Cardiac muscle cell (in vitro differentiated cells and primary cell): ENCODE measurements at places on chromosomes 1 and 21.

- DNase-seq, result no peak
Measured at GRCh38 chr1:210743038-210743437, 390.9 kb downstream of the KCNH1 start.

DNA sequence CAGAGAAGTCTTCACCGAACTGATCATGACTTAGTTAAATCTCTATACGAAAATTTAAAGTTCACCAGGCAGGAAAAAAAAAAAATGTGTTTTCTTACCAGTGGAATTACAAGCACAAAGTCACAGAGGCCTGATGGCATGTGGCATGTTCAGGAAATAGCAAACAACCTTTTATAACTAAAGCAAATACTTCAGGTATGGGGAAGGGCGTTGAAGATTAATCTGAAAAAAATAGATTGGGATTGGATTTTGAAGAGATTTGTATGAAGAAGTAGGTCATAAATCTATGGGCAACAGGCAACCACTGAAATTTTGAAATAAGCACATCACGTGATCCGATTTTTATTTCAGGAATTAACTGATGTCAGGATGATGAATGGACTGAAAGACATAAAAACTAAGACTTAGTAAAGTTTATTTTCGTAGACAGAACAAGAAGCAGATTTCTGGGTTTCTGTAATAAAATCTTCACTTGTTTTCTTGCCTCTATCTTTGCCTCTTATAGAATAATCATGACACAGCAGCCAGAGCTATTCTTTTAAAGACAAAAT is 295.9 kb upstream of the ADGRL4 start:
- DNase-seq, result no peak

DNA sequence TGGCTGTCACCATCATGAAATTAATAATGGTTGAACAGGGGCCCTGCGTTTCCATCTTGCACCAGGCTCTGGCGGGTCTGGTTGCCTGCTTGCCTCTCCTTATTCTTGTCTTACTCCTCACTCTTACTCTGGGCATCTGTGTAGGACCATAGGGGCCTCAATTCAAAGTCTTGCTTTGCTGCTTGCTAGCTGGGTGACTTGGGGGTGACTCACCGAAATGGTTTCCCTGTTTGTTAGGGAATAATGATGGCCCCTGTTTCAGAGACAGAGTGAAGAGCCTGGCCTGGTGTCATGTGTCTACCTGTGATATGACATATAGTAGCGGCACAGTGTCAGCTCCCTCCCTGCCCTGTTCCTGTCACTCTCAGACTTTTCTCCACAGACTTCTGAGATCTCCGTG is 24.6 kb downstream of the KCNC4 start:
- no peak for DNase-seq

DNA sequence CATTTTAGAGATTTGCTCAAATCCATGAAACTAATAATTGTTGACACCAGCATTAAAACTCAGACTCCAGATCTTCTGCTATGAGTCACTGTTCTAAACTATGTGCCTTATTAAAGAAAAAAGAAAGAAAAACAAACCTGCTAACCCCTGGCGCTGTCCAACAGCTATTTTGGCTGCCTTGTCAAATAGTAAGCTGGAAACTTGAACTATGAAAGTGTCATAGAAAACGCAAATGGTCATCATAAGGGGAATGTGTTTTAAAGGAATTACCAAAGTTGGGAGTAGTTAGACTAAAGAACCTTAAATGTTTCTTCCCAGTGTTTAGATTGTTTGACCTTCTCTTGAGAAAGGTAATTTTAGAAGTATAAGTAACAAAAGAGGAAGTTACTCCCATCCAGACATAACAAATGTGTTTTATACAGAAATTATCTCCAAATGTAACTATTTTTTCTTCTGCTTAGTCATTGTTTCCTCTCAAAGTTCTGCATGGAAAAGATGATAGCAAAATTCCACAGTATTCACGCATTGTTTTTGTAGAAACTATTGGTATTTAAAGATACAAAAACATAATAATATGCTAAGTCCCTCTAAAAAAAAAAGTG is 272.4 kb downstream of the TPR start:
- peak; percentile 91 for DNase-seq

- no peak for DNase-seq
Measured at GRCh38 chr1:85495556-85495955, 30.6 kb upstream of the DDAH1 start.

DNA sequence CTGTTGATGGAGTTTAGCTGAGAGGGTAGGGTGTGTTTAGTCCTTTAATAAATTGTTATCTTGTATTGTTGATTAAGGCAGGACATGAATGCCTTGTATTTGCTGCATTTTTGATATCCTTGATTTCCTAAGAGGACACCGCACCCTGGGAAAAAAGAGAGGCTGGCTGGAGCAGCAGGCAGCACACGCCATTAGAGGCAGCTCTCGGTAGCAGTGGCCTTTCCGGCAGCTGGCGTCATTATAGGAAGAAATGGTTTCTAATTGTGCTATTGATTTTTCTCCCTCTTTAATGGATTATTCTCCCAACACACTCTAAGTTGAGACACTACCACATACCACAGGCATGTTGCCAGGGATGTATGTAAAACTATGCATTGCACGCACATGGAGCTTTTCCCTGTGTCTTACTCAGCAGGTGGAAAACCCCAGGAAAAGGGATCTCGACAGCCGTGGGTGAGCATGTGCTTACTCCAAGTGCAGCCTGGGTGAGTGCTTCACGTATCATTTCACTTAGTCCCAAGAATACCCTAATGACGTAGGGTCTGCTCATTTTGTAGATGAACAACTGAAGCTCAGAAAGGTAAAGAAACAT is 440.4 kb upstream of the RUNX1 start:
- no peak for DNase-seq

DNA sequence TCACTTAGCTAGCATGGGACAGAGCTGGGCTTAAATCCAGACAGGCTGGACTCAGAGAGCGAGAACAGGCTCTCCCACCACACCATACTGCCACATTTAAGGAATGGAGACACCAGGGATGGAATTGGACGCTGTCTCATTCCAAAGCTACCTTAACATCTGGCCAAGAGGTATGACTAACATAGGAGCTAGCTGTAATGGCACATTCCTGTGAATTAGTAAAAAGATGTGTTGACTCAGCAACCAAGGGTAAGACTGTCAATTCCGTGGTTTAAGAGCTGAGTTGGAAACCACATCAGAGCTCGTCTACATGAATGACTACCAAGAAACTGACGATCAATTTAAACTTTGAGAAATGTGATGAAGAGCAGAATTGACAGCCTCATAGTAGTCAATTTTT is 8.3 kb upstream of the TNFRSF9 start:
- DNase-seq, result peak; percentile 58

- DNase-seq, result no peak
Measured at GRCh38 chr1:159827549-159827948, 876 bp downstream of the SLAMF8 start.

- no peak for DNase-seq
Measured at GRCh38 chr1:171988243-171988885, 147.1 kb downstream of the DNM3 start.

GRCh38 chr21:45824546-45825215 is 156.9 kb upstream of the COL6A1 start:
- DNase-seq, result no peak

GRCh38 chr1:163337631-163338030 is 15.9 kb downstream of the NUF2 start:
- no peak for DNase-seq

GRCh38 chr1:185514311-185514710 is 197.3 kb upstream of the IVNS1ABP start:
- DNase-seq, result no peak

- no peak for DNase-seq
Measured at GRCh38 chr1:30545365-30545764, 178.0 kb downstream of the MATN1 start.

DNA sequence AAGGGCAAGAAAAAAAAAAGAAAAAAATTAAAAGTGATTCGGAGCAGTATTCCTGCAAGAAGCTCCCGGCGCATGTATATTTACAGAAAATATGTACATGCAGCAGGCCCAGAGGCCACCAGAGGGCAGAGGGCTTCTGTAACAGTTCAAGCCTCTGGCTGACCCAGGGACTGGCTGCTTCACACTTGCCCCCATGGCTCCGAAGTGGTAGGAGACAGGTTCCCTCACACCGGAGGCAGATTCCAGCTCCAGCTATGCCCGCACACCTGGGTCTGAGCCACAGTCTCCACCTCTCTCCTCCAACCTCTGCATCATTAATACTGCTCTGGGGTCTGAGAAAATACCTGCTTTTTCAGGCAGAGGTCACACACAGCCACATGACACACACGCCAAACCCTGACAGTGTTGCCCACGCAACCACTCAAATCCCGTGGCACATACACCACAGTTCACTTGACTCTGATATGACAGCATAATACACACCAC is 2.2 kb upstream of the ARHGAP30 start:
- peak; percentile 65 for DNase-seq

DNA sequence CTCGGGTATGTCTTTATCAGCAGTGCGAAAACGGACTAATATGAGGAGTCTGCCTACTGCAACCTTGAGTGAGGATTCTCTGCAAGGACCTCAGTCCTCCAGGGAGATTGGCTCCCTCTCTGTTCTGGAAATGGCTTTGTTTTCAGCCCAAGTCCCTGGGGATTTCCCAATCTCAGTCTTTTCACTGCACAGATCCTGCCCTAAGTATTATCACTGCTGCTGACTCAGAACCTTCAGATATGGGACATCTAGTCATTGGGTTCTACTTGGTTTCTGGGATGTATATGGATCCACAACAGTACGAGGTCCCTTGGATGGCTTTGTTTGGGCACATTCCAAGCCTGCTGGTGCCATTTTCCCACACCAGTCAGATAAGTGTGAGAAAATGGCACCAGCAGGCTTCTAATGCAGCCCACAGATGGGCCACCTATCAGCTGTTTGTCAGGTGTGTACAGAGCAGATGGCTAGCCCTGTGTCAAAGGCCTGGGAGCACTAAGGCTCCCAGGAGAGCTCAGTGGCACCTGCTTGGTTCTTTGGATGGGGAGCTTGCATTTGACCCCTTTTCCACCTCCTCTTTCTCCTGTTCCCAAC is 27.4 kb downstream of the ELF3 start:
- no peak for DNase-seq

GRCh38 chr1:190807629-190808028 is 330.0 kb upstream of the BRINP3 start:
- DNase-seq, result no peak

DNA sequence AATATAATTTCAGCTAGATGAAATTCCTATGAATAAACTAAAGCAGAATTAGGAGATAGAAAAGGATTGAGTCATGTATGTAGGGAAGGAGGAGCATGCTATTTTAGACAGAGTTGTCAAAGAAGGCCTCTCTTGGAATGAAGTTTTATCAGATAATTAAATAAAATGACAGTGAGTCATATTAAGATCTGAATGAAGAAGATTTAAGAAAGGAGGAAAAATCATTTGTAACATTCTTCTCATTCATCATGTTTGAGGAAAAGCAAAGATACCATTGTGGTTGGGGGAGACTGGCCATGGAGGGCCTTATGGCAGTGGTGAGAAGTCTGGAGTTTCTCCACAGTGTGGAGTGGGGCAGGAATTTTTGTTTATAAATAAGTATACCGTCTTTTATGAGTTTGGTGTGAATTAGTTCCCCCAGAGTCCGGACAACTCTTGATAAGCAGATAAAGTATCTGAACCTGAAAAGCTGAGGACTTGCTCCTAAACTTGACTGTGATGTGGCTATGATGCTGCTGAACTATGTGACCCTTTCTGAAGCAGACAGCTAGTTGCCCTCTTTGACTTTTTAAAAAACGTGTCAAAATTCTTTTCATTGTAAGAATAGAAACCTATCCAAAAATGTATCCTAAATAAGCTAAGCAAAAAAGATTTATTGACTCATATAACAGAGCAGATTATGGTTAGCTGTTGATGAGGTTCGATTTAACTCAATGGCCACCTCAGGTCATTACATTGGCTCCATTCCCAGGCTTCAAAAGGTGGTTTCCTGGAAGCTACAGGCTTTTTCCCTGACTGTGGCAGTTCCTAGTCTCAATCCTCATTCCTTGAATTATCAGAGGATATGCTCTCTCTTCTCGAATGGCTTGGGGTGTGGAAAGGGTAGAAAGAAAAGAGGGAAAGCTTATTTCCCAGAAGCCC is 90.8 kb downstream of the LHX9 start:
- DNase-seq, result peak; percentile 15

DNA sequence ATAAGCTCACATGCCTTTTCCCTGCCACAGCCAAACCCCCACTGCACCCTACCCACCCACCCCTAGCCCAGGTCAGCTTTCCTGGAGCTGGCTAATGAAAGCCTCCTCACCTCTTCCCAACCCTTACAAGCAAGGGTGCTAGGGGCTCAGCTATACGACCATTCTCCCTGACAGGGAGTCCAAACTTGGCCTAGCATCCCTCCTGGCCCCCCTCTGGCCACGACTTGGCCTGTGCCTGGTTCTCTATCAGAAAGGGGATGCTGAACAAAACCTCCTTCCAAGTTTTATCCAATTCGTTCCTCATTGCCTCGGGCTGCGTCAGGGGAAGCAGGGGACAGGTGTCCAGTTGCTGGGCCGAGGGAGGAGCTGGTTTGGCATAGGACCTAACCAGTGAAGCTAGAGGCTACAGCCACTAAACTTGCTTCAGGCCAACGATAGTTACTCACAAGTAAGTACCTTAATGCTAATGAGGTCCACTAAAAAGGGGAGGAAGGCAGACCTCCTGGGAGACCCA is 8.6 kb downstream of the TMEM81 start:
- no peak for DNase-seq

GRCh38 chr1:22454476-22455056 is 2.9 kb downstream of the ZBTB40 start:
- DNase-seq, result no peak

GRCh38 chr1:168287237-168287664 is 6.6 kb downstream of the TBX19 start:
- DNase-seq, result no peak

- no peak for DNase-seq
Measured at GRCh38 chr1:210686841-210687240, 358.1 kb downstream of the HHAT start.
